Hematopoietic multipotent progenitor cell treated with erythropoietin and hydrocortisone succinate and interleukin-3 and kit ligand, for 4 days (in vitro differentiated cells): ENCODE measurements at places on chromosomes 2 and 18.
A peak's percentile ranks its signal among the peaks of the same experiment; 100 is the strongest.

GRCh38 chr2:43025709-43026295, 200.6 kb downstream of the ZFP36L2 start:
- DNase-seq, result no peak

DNA sequence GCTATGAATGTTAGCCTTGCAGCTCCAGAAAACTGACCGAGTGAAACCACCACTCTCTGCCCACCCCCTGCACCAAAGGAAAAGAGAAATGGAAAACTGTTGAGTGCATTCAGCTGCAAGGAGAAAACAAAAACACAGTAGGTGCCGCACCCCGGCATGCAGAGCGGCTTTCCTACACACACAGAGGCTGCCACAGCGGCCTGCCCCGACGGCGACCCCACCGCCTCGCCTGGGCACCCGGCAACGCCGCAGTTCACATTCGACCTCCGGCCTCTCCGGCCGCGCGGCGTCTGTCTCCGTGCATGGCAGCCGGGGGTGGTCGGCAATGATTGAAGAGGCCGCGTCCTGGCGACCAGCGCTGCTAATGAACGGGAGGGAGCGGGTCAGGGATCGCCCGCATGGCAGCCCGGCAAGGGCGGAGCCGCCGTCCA, 417.1 kb upstream of the SALL3 start:
- no peak for DNase-seq

DNA sequence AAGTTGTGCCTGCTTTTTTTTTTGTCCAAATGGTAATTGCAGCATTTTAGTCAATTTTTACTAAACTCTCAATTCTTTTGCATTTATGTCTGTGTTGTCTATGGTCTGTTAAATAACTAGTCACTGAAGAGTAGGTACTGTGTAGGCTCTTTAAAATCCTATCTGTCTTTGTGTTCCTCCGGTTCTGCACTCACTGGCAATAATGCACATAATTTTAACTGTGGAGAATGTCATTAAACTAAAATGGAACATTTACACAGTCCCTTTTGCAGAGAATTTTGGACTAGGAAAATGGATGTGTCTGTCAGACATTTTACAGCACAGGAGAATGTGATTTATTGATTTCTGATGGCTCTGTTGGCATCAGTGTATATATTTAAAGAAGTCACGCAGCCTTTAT, 116.6 kb downstream of the ASXL3 start:
- no peak for DNase-seq

DNA sequence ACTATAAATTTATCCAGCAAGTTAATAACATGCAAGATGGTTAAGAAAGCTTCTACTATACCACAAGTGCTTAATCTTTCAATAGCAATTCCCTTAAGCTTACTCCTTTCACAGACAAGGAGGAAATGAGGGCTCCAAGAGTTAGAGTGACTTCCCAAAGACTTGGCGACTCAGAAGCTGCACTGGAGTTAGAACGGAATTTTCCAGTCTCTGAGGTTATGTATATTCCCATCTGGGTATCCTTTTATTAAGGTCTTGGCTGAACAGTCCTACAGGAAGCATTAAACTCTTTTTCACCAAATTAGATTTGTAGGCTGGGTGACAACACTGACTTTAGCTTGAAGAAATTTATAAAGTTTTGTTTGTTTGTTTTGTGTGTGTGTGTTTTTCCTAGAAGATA, 256.9 kb upstream of the DPP10 start:
- no peak for DNase-seq

DNA sequence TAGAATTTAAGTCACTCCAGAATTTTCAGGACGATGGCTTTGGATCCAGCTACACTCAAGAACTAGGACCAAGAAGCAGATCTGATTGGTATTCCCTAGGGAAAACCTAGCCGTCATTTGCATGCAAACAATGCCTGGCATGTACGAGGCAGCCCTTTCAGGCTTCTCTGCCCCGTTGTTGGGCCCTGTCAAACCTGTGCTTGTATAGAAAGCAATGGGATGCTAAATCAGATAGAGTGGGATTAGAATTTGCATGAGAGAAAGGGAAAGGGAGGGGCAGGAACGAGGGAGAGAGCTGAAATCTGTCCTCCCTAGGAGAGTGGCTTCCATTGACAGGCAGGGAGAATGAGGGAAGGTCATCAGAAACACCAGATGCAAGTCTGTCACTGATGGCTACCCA, 28.6 kb downstream of the ARID5A start:
- DNase-seq, result no peak

GRCh38 chr2:10841547-10842219, 29.1 kb upstream of the PDIA6 start:
- DNase-seq, result no peak

- peak; percentile 13 for DNase-seq
Measured at GRCh38 chr18:12046751-12047335, 46.8 kb upstream of the ANKRD62 start.

- DNase-seq, result no peak
Measured at GRCh38 chr18:3002732-3003131, 10.2 kb downstream of the LPIN2 start.

- no peak for DNase-seq
Measured at GRCh38 chr2:24806661-24807036, 13.4 kb downstream of the CENPO start.

- no peak for DNase-seq
Measured at GRCh38 chr2:234241656-234242458, 191.4 kb downstream of the SPP2 start.

DNA sequence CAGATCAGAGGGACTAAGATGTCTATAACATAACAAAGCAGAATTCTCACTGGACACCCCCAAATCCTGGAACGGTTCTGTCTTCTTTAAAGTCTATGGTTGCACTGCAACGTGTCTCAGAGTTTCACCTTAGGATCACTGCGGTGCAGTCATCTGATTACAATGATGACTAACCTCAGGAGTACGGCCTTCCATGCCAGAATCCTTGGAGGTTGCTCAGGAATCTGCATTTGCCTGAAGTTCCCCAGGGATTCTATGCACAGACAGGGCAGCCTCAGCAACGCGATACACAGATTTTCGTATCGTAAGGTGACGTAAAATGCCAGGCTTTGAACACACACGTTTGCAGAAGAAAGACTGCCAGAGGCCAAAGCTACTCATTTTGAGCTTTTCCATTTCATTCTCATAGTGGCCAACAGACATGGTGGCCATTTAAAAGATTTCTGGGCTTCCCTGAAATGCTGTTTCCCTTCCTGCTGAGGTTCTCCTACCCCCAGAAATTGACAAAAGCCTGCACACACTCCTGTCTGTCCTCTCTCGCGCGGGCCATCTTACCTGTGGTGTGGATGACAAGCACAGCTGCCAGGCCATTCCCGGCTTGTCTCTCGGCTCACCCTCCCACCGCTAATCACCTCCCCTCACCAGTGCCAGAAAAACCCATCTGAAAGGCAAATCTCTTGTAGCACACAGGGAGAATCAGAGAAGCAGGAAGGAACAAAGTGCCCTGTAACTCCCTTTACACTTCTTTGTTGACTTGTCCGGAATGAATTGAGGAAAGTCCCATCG, 148.8 kb downstream of the ACKR3 start:
- no peak for DNase-seq

GRCh38 chr2:133346654-133347053, 221.6 kb downstream of the NCKAP5 start:
- no peak for DNase-seq

- DNase-seq, result no peak
Measured at GRCh38 chr2:238854699-238855229, 6.9 kb downstream of the TWIST2 start.

DNA sequence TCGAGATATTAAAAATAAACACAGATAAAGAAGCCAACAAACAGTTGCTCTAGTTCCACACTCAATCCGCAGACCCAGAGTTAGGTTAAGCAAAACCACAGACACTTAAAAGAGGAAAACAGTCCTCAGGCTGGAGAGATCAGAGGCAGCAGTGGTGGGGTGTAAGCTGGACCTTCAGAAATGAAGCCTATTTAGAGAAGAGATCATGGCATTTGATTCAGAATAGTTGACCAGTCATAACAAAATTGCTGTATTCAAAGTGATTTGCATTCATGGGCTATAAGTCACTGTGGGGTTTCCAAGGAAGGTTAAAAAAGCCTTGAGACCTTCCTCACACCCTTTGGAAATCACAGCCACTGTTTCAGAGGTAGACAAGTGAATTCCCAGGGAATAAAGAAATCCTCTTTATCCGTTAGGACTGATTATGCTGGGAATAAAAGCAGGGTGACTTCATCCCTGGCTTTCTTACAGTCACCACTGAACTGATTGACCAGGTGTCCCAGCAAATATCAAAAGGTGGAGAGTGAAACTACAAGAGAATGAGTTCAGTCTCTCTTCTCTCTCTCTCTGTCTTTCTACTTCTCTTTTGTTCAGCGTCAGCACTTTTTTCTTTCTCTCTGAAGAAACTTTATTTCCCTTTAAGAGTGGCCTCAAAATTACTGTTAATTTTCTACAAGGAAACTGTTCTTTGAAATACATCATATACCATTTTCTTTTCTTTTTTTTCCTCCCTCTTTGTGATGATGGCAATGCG, 171.8 kb upstream of the PIK3C3 start:
- DNase-seq, result no peak

GRCh38 chr18:65988972-65989371, 238.2 kb downstream of the CDH7 start:
- DNase-seq, result no peak
